Cerebellar cortex (tissue), 1 donor: ENCODE measurements at places on chromosomes 13 and 19.

DNA sequence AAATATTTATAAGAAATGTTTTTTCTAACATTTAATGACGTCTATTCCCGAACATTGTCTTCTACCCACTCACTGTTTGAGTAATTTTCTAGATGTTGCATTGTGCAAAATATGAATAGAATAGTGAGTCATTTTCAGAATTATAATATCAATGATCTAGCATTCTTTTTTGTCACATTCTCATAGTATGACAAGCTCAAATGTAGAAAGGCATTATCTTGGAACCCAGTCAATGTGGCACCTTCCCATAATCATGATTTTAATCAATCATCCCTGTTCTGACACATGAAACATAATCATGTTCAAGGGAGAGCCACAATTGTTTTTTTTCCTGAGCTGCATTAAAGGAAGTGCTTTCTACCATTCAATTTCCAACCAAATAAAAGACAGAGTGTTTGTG is 265.8 kb downstream of the OXGR1 start:
- DNase-seq, result no peak

DNA sequence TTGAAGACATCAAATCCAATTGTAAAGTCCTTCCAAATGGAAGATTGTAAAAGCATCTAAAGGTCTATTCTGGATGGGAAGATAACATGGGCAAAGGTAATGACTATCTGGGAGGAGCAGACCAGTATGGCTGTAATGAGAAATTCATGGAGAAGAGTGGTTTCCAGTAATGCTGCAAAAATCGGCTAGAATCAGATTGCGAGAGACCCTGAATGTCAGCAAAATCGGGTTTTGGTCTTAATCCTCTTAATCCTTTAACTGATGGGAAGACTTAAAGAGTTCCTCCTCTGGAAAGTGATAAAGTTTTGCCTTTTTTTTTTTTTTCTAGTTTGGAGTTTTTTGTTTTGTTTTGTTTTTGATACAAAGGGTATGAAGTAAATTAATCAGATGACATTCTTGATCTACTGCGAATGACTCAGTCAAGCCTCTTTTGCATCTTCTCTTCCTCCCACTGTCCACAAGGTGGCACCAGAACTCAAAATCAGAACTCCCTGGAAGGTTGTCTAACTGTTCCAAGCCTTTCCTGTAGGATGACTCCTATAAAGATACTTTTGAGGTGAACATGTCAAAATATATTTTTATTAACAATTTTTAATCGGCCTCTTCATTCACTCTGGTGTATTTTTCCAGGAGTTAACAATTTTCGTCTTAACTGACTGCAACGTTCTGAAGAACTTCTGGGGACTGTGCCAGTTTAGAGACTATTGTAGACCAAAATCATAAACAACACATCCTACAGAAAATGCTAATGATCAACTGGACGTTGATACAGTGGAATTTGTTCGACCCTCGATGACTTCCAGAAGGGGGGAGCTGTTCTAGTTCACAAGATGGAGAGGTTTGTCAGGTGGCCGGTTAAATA is 213.3 kb upstream of the MIR17HG start:
- DNase-seq, result peak; percentile 77

DNA sequence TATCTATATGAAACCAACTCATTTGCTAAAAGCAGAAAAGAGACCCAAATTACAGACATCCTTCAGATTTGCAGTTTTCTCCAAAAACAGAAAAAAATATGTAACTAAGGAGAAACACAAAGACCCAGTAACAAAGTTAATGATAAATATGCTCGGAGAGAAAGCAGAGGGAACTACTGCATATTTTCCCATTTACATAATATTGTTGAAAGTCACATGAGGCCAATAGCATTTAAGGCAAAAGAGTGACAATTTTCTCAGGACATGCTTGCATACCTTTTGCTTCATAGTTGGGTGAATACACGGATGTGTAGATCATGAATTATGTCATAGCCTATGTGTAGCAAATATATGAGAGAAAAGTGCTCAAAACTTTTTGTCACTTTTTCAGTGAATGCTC is 310.3 kb downstream of the EFNB2 start:
- no peak for DNase-seq

DNA sequence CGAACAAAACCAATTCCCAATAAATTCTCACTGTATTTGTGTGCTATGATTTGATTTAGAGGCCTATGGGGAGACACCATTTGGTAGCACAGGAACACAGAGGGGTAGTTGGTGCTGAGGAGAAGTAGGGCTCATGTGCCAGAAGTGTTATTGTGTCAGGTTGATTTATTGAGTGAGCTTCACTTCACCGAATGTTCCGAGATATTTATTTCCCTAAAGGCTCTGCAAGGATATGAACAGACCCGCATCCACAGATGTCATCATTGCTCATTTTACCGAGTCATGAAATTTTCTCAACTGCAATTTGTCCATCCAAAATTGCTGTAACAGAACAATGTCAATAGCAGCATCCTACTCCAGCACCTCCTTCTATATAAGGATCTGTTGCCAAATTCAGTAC is 69.5 kb downstream of the DACH1 start:
- DNase-seq, result no peak

- no peak for DNase-seq
Measured at GRCh38 chr19:19619181-19619848, 828 bp upstream of the PBX4 start.

- DNase-seq, result peak; percentile 59
Measured at GRCh38 chr19:43638214-43638994, 1.2 kb downstream of the CADM4 start.

DNA sequence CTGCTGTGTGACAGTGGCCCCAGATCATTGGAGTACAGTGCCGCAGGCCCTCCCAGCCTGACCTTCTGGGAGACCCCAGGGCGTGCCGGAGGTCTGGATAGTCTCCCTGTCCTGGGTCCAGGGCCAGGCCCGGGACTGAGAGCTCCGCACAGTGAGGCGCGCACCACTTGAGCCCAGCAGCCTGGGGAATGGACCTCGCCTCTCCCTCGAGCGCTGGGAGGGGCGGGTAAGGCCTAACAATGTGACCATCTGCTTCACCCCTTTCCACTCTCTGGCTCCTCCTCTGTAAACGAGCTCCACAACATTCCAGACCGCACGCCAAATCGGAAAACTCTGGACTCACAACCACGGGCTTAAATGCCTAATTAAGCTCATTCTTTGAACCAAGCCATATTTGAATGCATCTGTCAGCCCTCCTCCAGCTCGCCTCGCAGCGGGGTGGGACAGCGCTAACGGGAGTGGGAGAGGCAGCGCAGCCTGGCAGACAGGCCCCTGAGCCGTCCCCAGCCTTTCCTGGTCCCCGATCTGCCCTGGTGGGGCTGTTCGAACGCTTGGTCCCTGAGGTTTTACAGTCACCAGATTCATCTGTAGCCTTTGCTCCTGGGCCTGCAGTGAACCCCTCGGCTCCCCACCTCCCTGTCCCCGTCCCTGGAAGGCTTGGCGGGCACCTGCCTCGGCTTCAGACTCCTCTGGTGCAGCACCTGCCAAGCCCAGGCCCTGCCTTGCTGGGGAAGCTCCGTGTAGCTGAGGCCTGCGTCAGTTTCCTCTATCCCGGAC is 120.7 kb upstream of the VSTM2B start:
- DNase-seq, result peak; percentile 67

DNA sequence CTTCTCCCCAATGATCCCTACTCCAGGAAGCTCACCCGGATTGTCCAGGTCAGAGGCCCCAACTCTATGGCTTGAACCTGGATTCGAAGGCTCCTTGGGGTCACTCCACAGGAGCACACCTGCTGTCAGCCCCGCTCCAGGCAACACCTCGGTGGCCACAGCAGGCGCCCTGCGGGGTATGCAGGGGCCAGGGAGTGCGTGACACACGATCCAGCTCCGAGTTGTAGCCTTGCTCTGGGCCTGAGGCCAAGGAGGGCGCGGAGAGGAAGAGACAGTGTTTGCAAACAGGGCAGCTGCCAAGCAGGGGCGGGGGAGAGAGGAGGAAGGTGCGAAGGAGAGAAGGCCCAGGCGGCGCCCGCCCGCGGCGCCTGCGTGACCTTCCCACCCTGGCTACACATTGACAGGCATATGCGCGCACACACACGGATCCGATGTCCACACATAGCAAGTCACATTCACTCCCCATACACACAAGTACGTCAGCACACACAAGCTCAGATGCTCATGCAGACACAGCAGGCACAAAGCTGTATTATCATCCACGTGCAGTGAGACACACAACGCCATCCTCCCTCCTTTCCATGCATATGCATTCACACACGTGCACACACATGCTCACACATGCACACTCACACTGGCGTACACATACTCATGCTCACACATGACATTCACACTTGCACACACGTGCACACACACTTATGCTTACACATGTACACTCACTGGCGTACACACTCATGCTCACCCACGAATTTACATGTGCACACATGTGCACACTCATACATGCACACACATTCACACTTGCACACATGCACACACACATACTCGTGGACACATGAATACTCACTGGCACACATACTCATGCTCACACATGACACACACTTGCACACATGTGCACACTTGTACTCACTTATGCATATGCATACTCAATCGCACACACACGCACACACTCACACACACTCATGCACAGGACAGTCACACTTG is 10.4 kb downstream of the SBK2 start:
- peak; percentile 52 for DNase-seq

DNA sequence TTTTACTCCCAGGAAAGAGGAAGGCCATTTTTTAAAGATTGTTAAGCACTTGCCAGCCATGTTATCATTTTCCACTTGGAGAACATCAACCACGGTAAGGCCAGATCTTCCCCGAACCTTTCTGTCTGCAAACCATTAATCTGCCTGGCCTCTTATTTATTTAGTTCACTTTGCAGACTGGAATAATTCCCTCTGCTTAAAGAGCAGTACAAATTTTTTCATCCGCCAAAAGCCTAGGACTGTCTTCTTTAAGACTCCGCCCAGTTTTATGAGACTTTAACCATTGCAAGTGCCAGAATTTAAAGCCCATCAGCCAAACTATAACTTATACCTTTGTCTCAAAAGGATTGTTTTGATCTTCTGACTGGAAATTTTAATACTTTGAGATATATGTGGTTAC is 426.3 kb downstream of the KCTD12 start:
- DNase-seq, result no peak

DNA sequence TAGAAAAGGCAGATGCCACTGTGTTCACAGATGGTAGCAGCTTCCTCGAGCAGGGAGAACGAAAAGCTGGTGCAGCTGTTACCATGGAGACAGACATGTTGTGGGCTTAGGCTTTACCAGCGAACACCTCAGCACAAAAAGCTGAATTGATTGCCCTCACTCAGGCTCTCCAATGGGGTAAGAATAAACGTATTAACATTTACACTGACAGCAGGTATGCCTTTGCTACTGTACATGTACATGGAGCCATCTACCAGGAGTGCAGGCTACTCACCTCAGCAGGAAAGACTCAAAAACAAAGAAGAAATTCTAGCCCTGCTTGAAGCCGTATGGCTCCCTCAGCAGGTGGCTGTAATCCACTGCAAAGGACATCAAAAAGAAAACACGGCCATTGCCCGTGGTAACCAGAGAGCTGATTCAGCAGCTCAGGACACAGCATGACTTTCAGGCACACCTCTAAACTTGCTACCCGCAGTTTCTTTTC is 197.7 kb downstream of the ZNF737 start:
- DNase-seq, result peak; percentile 19

- DNase-seq, result no peak
Measured at GRCh38 chr19:366205-366783, 21.7 kb upstream of the MIER2 start.

DNA sequence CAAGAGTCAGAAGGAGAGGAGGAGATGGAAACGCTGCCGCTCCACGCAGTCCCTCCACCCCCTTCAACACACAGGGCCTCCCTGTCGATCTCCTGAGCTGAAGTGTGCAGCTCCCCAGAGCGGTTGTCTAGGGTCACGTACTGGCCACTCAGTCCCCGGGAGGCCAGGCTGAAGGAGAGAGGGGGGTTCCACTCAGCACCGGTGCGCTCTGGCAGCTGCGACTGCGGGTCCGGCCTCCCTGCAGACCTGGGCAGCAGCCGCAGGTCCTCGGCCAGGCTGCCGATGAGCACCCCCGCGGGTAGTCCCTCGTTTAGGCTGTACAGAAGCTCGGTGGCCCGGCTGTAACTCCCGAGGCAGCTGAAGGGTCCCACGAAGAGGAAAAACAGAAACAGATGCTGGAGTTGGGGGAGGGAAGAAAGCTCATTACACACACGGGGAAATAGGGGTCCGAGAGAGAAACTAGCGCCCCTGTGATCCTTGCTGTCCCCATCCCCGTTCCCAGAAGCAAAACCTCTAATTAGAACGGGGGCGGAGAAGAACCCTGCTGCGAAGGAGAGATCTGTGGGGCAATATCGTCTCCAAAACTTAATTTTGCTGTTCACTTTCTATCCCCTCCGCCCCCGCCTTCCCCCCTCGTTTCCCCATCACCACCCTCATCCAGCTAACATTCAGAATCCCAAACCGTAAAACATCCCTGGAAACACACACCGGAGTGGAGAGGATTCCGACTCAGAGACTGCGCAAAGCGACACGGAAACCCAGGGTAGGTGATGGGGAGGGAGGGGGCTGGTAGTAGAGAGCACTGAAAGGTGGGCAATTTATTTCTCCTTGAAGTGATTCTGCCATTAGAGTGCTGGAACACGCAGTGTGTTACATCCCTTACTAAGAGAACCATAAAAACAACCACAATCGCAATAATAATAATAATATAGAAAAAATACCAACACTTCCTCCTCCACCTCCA is 1.8 kb downstream of the PCDH20 start:
- DNase-seq, result no peak

GRCh38 chr19:10612499-10613119 is 12.7 kb upstream of the SLC44A2 start:
- DNase-seq, result peak; percentile 20

DNA sequence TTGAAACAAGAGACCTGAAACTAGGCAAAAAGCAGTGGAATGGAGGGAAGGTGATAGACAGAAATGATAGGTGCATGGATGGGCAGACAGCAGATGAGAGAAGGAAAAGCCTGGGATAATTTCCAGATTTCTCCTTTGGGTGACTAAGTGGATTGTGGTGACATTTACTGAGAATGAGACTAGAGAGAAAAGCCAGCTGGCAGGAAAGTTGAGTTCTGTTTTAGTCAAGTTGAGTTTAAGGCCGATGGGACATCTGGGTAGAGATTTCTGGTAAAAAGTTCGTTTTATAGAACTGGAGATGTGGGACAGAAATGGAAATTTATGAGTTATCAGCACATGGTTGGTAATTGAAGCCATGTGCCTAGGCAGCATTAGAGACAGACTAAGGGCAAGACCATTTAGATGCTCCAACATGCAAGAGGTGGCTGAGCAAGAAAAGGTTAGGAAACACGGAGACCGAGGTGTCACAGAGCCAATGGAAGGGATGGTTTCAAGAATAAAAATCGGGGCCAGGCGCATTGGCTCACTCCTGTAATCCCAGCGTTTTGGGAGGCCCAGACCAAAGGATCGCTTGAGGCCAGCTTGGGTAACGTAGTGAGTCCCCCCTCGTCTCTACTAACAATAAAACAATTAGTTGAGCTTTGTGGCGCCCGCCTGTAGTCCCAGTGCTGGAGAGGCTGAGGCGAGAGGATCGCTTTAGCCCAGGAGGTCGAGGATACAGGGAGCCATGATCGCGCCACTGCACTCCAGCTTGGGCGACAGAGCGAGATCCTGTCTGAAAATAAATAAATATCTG is 9.6 kb upstream of the DGKH start:
- no peak for DNase-seq

GRCh38 chr13:48154671-48155070 is 59.8 kb upstream of the MED4 start:
- no peak for DNase-seq
